ENCODE measurements at places on chromosomes 2 and 18.

DNA sequence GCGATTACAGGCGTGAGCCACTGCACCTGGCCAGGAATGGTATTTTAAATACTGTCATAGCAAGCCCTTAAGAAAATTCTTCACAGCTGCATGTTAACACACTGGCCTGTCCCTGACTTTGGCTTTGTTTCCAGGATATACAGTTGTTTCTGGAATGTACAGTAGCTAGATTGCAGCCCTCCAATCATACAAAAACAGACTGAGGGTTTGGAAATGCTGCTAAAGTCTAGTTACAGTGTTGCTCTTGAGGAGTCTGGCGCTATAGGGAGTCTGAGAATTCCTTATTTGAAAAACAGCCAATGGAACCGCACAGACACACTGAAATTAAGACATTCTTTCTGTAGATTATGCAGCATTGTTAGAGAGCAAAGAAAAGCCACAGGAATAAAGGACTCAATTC lies 37.7 kb downstream of the STON1 start:
- DNase-seq = no peak

DNA sequence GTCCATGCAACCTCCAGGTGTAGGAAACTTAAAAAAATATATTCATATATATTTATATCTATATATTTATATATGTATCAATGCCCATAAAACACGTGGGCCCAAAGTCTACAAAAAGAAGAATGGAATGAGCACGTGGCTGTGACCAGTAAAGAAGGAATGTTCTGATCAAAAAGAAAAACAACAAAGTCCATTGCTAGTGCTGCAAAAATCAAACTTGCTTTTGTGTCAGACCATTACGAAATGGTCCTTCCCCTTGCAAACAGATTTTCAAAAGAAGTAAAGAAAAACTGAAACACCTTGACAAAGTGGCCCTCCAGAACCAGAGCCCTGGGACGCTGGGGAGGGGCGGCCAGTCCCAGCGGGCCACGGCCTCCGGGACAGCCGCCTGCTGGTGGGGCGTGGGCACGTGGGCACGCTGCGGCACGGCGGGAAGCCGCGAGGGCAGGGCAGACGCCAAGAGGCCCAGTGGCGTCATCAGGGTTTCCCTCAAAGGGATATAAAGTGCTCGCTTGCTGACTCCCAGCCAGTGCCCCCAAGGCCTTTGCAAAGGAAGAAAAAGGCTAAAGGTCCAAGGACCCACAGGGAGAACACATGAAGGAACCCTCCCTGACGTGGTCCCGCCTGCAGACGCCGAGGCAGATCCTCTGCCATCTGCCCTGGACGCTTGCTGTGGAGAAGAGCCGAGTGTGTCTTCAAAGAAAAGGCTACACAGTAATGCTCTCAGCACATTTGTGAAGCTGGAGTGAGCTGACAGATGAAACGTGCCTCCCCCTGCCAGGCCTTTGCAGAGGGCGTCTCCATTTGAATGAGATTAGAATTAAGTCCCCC lies 201.8 kb downstream of the TWIST2 start:
- no peak for DNase-seq

DNA sequence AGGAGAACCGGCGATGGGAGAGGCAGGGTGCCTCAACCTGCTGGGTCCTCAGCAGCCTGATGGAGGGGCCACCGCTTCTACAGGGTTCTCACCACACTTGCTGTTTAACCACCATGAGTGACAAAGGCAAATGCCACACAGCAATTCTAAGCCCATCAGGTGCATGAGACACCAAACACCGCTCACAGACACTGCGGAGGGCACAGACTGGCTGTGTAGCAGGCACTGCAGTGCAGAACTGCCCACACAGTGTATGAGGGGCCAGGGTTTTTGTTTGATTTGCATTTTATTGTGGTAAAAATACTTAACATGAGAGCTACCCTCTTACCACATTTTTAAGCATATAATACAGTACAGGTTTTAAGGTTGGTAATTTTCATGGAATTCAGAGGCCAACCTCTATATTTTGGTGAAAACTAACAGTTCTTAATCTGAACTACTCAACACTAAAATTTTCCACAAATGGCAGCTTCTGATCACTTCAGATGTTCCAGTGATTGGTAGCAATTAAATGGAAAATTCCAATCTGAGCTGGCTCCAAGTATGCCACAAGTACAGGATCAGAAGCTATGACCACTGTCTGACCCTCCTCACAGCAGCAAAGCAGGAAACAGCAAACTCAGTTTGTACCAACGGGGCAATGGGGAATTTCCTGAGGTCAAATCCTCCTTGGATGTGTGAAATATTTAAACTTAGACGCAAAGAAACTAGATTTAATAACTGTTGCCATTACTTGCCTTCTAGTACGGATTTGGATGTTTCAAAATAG lies 67.7 kb downstream of the FAM210A start:
- DNase-seq = no peak

- DNase-seq = peak; percentile 41
These were observed at the start of gene TUBA4B for GRCh38 chr2:219252900-219253752. Gene TUBA4B, plus strand, starts transcription at chr2:219253243. Its CDS starts 165 bp downstream, at chr2:219253408.

- no peak for DNase-seq
These were observed 633.9 kb upstream of the PKDCC start for GRCh38 chr2:41413813-41414485.

DNA sequence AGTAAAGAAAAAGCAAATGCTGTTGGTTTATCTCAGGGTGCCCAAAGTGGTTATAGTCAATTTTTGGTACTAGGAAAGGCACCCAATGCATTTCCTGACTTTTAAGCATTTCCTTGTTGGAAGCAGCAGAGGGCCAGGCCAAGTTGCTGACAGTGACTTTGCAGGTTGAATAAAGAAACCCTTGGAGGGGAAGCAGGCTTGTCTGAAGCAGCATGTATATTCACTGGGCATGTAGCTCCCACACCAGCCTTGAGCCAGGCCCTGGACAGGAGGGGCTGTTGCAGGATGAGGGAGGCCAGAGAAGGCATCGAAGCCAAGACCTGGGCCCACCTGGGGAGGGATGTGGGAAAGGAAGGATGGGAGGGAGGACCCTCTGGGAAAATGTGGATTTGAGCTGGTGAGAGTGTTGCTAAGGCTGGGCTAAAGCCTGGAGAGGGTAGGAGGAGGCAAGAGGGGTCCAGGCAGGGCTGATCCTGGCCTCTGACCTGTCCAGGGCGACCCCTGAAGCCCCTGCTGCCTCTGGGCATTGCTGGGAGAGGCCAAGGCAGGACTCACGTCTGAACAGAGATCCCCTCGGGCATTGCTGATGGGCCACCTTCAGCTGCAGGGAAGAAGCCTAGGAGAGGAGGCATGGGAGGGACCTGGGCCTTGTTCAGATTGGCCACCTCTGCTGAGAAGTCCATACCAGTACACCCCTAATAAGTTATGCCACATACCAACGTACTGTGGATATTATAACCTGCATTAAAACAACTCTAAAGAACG lies 79.6 kb downstream of the STPG4 start:
- DNase-seq = no peak

GRCh38 chr2:109447251-109447661 lies 166.5 kb downstream of the SEPTIN10 start:
- DNase-seq = no peak
